Activated CD4-positive, alpha-beta T cell treated with anti-CD3 and anti-CD28 coated beads for 1 hour (primary cell): ENCODE measurements at places on chromosomes 1 and 21.

- DNase-seq = peak; percentile 26
Observed at GRCh38 chr1:21289700-21290545, at the start of gene ECE1. Gene ECE1 (minus strand): TSS chr1:21290463. CDS start chr1:21290414, 49 bp downstream.

DNA sequence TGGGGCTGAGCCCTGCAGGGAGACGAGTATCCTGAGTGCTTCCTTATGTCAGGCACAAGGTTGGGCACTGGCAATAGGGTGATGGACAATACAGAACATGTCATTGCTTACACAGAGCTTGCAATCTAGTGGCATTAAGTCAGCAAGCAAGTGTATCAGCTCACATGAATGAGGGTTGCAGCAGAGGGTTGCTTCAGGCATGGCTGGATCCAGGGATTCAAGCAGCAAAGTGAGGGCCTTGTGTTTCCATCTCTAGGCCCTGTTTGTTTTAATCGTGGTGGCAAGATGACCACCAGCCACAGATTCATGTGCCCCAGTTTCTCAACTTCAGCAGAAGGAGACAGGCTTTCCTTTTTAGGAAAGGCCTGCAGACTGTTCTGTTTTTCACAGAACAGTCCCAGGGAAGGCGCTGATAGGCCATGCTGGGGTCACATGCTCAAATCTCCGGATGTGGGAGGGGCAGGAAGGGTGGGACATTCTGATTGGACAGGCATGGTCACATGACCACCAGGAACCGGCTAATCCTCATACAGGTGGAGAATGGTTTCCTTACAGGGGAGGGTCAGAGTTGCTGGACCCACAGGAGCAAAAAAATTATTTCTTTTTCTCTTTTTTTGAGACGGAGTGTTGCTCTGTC, 14.4 kb downstream of the PLOD1 start:
- no peak for DNase-seq

- no peak for DNase-seq
Observed at GRCh38 chr1:228101614-228101993, 1.5 kb downstream of the C1orf35 start.

GRCh38 chr1:203338335-203339036, 12.4 kb downstream of the FMOD start:
- peak; percentile 47 for DNase-seq

DNA sequence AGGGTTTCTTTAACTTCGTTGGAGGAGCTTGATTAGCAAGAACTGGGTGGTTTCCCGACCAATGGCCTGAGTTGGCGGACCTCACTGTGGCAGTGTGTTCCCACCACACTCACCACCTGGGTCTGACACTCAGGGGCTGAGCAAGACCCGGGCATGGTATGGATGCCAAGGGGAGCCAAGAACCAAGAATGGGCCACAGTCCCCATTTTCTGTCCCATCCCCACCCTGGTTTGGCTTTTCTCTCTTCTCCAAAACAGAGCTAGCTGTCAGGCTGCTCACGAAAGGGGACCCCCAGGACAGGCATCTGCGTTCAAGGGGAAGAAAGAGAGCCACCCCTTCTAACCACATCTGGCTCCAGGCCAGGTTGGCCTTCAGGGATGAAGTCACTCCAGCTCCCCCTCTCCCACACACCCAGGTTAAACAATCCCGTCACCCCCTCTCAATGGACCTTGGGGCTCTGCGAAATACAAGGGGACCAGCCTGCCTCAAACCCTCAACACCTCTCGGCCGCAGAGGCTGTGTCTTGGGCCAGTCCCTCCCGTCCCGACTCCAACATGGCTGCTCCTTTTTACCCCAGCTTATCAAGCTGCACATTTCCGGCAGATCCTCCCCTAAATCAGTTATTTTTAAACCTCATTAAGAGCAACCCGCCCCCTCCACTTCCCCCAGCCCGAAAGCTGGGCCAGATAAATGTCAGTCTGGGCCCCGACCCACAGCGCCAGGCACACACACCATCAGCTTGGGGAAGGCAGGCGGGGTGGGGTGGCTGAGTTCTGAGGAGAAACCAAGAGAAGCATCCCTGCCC, 3.4 kb downstream of the TAGLN2 start:
- no peak for DNase-seq
